ENCODE measurements at places on chromosomes 5 and 9.

- peak; percentile 13 for DNase-seq
Observed at GRCh38 chr5:113663879-113664541, 150.5 kb downstream of the YTHDC2 start.

GRCh38 chr9:110807956-110808598 is 139.5 kb downstream of the MUSK start:
- DNase-seq, result no peak

GRCh38 chr5:459562-460272 is 16.7 kb downstream of the EXOC3 start:
- no peak for DNase-seq

GRCh38 chr9:16307626-16308195 is 562.8 kb downstream of the BNC2 start:
- no peak for DNase-seq

GRCh38 chr9:38067859-38068681 is 957 bp downstream of the SHB start:
- DNase-seq, result no peak

- no peak for DNase-seq
Observed at GRCh38 chr5:106014262-106014661, 1656.5 kb downstream of the EFNA5 start.

DNA sequence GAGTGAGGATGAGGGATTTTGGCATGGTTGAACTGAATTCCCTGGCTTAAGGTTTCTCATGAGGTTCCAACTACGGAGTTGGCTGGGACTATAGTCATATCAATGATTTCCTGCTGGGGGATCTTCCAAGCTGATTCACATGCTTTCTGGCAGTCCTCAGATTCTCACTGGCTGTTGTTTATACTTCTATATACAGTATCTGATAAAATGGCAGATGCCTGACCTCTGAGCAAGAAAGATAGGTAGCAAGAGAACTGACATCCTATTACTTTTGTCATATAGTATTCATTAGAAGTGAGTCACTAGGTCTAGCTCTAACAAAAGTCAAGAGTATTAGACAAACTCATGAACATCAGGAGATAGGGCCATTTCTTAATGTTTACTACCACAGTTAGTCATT is 440.9 kb upstream of the EDIL3 start:
- DNase-seq, result no peak

- no peak for DNase-seq
Observed at GRCh38 chr9:2299843-2300205, 284.7 kb downstream of the SMARCA2 start.

Data from T-helper 9 cell (primary cell).